ENCODE measurements at places on chromosomes 16 and 17.
A peak's percentile ranks its signal among the peaks of the same experiment; 100 is the strongest.

GRCh38 chr16:12811441-12812383, 8.0 kb upstream of the CPPED1 start:
- no peak for DNase-seq

GRCh38 chr16:28981517-28981916, 3.3 kb upstream of the LAT start:
- DNase-seq, result peak; percentile 58

GRCh38 chr16:12971241-12971640, 69.8 kb downstream of the SHISA9 start:
- DNase-seq, result no peak

DNA sequence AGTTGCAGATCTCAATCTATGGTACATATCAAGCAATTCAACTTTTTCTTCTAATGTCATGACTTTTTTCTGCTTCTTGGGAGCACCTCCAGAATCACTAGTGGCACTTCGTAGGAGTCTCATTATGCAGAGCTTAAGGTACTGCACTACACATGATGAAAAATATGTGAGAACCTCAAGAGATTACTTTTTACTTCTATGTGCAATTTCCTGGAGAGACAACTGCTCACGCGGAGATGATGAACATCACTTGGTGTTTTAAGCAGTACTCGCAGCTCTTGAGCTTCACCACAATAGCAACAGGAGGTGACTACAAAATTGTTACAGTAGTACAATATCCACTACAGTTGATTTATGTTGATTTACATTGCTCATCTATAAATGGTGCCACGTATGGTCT, 79.7 kb downstream of the MRTFB start:
- no peak for DNase-seq

DNA sequence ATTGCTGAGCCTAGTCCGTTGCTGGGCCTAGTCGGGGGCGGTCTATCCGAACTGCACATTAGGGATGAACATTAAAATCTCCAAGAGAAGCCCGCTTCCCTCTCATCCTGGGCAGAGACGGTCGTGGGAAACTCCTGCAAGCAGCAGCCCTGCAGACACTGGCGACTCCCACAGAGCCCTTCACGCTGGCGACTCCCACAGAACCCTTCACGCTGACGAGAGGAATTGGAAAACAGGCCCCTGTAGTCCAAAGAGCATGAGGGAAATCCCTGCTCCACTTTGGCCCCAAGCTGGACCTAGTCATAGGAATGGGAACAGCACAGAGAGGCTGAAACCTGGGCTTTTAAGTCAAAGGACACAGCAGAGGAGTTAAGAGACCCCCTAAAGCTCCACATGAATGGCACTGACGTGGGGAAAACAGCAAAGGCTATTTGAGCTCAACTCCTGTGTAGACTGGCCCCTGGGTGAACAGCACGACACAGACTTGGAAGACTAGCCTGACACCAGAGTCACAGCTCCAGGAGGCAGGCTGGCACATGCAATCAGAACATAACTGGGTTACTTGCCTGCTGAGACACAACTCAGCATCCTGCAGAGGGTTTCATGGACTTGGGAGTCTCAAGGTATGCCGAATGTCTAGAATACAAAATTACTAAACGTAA, 42.2 kb downstream of the WDR45B start:
- no peak for DNase-seq

- peak; percentile 53 for DNase-seq
These were observed 241.7 kb downstream of the SEC14L1 start for GRCh38 chr17:77382356-77382911.

DNA sequence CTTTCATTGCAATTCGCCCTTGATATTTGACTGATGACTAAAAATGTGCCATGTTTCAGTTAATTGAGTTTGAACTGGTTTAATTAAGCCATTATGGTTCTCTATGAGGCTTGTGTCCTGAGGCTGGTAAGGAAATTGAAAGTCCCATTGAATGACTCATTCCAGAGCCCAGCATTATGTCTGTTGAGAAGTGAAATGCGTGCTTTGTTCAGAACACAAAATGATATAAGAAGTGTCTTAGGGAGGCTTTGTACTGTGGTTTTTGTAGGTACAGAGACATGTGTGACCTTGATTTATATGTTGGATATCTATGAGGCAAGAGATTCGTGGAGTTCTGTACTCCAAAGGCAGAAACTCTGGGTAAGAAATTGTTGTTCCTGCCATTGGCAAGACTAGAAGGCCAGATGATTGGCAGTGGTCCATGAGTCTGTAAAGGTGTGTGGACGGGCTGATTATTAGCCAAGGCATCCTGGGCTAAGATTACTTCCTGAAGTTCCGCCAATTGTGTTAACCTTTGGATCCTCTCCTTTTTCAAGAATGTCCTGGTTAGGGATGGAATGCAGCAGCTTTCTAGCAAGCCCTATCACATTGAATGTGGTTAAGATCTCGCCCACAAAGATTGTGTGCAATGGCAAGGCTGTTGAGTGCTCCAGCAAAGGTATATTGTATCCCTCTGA, 103.7 kb downstream of the NPIPB5 start:
- no peak for DNase-seq

DNA sequence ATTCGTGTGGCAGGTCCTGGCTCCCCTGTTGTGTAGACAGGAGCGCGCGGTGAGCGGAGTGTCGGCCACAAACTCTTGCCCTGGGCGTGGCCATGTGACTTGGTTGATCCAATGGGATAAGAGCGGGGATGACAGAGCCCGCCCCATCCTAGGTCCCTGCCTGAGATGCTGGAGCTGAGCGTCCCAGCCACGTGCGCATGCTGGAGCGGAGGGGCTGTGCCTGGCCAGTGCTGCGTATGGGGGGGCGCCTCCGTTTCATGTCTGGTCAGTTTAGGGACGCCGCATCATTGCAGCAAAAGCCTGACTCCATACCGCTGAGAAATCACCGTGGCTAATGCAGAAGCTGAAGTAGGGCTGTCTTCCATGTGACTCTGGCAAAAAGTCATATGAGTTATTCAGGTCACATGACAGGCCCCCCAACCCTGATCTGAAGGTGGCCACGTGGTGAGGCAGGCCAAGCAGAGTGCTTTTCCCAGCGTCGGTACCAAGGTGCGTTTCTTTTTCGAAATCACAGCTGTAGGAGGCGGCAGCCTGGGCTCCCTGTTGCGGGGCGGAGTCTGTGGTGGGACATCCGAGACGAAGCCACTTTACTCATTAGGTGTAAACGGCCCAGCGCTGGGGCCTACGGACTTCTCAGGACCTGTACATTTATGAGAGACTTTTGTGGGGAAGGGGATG, 22.5 kb downstream of the HSBP1 start:
- DNase-seq, result no peak

GRCh38 chr17:71975331-71975801, 145.5 kb upstream of the SOX9 start:
- DNase-seq, result no peak

DNA sequence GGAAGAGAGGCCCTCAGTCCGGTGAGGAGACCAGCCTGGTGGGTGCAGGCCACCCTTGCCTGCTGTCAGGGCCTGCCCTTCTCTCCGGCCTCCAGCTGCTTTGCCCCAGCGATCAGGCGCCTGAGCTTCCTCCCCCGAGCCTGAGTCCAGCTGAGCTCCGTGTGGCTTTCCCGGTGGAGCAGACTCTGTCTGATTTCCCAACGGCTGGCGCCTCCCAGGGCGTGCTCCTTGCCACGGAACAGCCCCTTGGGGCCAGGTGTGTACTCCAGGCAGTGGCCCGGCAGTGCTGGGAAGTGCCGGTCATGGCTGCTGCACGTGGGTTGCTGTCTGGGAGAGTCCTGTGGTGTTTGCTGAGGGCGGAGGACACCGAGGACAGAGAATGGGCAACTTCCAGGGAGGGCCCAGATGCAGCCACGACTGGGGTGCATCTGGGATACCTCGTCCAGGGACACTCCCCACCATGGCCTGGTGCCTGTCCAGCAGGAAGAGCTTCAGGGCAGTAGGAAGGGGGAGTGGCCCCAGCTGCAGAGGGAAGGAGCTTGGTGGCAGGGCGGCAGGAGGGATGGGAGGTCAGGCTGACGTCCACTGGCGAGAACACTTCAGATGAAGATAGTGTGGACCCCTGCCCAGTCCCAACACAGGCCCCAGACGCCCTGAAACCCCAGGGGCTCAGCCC, 22.5 kb downstream of the METRNL start:
- no peak for DNase-seq

DNA sequence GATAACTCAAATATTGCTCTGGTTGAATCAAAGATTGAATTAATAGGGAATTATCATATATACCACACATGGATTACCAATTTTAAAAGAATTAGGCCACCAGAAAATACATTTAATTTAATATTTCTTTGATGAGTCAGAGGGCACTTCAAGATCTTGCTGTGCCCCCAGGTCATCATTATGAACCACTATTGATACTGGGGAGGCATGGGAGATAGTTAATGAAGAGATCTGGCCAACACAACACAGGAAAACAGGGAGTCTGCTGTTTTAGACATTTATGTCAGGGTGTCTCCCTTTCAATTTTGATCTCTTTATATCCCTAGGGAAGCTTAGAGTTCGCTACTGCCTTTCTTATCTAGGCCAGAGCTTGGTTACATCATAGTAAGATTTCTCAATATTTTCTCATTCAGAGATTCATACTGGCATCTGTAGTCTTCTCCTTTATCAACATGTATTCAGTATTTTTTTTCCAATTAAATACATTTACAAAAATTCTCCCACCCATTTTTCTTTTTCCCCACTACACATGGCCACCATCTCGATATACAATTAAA, 158.3 kb upstream of the ZFHX3 start:
- no peak for DNase-seq

GRCh38 chr17:70232466-70232865, 63.1 kb downstream of the KCNJ2 start:
- DNase-seq, result no peak

DNA sequence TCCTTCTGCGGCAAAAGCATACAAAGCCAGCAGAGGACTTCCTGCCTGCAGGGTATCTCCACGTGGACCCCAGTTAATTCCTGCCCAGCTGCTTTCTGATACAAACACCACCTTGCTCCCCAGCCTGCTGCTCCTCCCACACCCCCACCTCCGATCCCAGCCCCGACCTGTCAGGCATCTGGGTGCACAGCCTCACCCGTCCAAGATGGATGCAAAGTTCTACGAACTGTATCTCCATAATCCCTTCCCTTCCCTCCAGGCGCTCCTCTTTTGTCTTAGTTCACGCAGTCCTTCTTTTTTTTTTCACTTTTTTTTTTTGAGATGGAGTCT, 15.6 kb upstream of the FOXJ1 start:
- DNase-seq, result no peak

GRCh38 chr17:51103050-51103449, 17.6 kb downstream of the SPAG9 start:
- DNase-seq, result no peak

- no peak for DNase-seq
These were observed 10.5 kb upstream of the HEATR6 start for GRCh38 chr17:60089096-60089806.

DNA sequence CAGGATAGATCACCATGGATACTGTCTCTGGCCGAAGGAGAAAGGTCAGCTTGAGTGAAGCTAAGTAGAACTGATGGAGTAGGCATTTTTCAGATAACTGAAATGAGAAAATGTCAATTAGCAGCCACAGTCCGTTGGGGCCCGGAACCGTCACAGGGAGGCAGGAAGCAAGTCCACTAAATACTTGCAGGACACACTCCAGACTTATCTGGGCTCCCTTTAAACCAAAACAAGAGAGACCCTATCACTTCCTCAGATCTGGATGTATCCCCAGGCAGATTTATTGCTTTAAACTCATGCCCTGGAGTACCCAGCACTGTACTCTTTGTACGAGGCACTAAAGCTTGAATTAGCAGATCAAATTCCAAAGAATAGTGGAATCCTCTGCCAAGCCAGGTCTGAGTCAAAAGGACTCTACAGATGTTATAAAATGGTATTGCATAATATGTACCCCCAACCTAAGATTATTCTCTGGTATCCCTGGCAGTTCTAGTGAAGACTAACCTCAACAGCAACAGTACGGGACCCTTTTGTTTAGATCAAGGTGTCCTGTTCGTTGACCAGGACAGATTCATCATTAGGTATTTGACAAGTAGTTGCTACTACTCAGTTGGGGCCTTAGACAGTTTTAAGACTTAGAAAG, 8.1 kb downstream of the ZP2 start:
- no peak for DNase-seq

GRCh38 chr16:81779536-81780320, 637 bp downstream of the PLCG2 start:
- DNase-seq, result no peak

GRCh38 chr17:65900216-65900615, 291.7 kb downstream of the CEP112 start:
- no peak for DNase-seq

- no peak for DNase-seq
These were observed 1.5 kb downstream of the SLC35G3 start for GRCh38 chr17:35192708-35193107.

DNA sequence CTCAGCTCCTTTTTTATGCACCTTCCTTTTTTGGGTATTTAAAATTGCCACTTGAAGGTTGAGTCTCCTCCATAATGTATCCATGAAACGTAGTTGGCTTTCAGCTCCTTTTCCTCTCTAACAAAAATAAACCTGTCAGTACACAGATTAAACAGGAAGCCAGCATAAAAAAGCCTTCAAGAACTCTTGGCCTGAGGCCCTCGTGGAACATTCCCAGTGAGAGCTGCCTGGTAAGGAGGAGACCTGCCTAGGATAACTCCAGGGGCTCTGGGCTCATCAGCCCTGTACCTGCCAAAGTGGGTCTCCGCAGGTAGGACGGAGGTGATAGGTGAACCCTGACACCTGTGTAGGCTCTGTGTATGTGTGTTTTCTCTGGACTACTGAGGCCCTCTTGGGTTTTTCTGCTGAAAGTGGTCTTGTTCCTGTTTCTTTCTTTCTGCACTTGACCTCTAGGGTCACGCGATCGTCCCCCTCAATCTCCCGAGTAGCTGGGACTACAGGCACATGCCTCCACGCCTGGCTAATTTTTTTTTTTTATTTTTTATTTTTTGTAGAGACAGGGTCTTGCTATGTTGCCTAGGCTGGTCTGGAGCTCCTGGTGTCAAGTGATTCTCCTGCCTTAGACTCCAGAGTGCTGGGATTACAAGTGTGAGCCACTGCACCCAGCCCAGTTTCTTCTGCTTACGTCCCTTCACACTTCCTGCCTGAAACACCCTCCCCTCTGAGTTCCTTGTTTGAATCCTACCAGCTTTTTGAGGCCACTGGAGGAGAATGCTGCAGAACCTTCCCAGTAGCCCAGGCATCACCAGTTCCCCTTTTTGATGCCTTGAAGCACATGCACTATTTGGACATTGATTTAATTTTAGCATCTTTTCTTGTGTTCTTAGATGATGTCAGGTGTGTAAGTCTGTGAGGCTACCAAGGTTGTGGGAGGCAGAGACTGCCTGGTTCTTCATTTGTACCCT, 9.8 kb downstream of the PGS1 start:
- DNase-seq, result no peak

GRCh38 chr17:17154981-17155380, 51.2 kb downstream of the PLD6 start:
- DNase-seq, result no peak

- DNase-seq, result no peak
These were observed 200.9 kb downstream of the CNTNAP4 start for GRCh38 chr16:76478105-76478504.

GRCh38 chr16:14958970-14959369, 15.9 kb upstream of the PDXDC1 start:
- no peak for DNase-seq

- no peak for DNase-seq
These were observed 9.1 kb downstream of the ASPHD1 start for GRCh38 chr16:29909391-29909790.
